ENCODE measurements at places on chromosomes 7 and 10.

- no peaks in the 10 kb centered on the region for H3K4me1 ChIP-seq
- no peak overlapping the region for H3K4me3 ChIP-seq
- no peaks in the 10 kb centered on the region for H3K36me3 ChIP-seq
- H3K27me3 ChIP-seq = peaks cover 7% of the 10 kb centered on the region
- ATAC-seq = no peak
- no peak overlapping the region for H3K27ac ChIP-seq
Measured at GRCh38 chr7:27114881-27115220, 12.4 kb upstream of the HOXA2 start.

- ATAC-seq = no peak
- no peak overlapping the region for H3K4me3 ChIP-seq
- H3K27ac ChIP-seq = no peak overlapping the region
- no peaks in the 10 kb centered on the region for H3K4me1 ChIP-seq
Measured at GRCh38 chr7:123415625-123416024, 118.8 kb downstream of the IQUB start.

GRCh38 chr10:109898666-109899355 is 24.5 kb downstream of the XPNPEP1 start:
- H3K36me3 ChIP-seq = peaks cover 81% of the 10 kb centered on the region
- H3K4me1 ChIP-seq = peaks cover 58% of the 10 kb centered on the region
- ATAC-seq = no peak
- no peaks in the 10 kb centered on the region for H3K27me3 ChIP-seq
- H3K4me3 ChIP-seq = peak overlapping the region; percentile 17

- H3K4me3 ChIP-seq = no peak overlapping the region
- no peaks in the 10 kb centered on the region for H3K27me3 ChIP-seq
- no peak for ATAC-seq
- H3K27ac ChIP-seq = no peak overlapping the region
- H3K36me3 ChIP-seq = peaks cover 10% of the 10 kb centered on the region
Measured at GRCh38 chr7:139721821-139722220, 56.0 kb downstream of the HIPK2 start.

- H3K4me1 ChIP-seq = no peaks in the 10 kb centered on the region
- H3K27ac ChIP-seq = no peak overlapping the region
- H3K36me3 ChIP-seq = no peaks in the 10 kb centered on the region
Measured at GRCh38 chr7:158387546-158387891, 200.1 kb downstream of the PTPRN2 start.

GRCh38 chr7:140506788-140507464 is 27.6 kb upstream of the MKRN1 start:
- no peak for ATAC-seq
- no peaks in the 10 kb centered on the region for H3K4me1 ChIP-seq
- H3K27ac ChIP-seq = no peak overlapping the region
- H3K36me3 ChIP-seq = no peaks in the 10 kb centered on the region
- no peak overlapping the region for H3K4me3 ChIP-seq

GRCh38 chr7:158453663-158454062 is 134.0 kb downstream of the PTPRN2 start:
- no peaks in the 10 kb centered on the region for H3K27me3 ChIP-seq
- H3K36me3 ChIP-seq = no peaks in the 10 kb centered on the region
- no peak for ATAC-seq
- no peak overlapping the region for H3K27ac ChIP-seq

- H3K4me1 ChIP-seq = peaks cover 14% of the 10 kb centered on the region
- no peaks in the 10 kb centered on the region for H3K36me3 ChIP-seq
- no peak overlapping the region for H3K4me3 ChIP-seq
- no peaks in the 10 kb centered on the region for H3K27me3 ChIP-seq
Measured at GRCh38 chr10:13788711-13789447, 202.1 kb downstream of the PRPF18 start.

- H3K4me1 ChIP-seq = no peaks in the 10 kb centered on the region
- H3K27ac ChIP-seq = no peak overlapping the region
- peaks cover 29% of the 10 kb centered on the region for H3K27me3 ChIP-seq
- ATAC-seq = no peak
- H3K4me3 ChIP-seq = no peak overlapping the region
Measured at GRCh38 chr10:7651853-7652470, 14.8 kb downstream of the ITIH5 start.

- H3K4me3 ChIP-seq = peak overlapping the region; percentile 91
- H3K27ac ChIP-seq = peak overlapping the region; percentile 97
Measured at GRCh38 chr10:124706462-124707143, 37.6 kb downstream of the FAM53B start.

DNA sequence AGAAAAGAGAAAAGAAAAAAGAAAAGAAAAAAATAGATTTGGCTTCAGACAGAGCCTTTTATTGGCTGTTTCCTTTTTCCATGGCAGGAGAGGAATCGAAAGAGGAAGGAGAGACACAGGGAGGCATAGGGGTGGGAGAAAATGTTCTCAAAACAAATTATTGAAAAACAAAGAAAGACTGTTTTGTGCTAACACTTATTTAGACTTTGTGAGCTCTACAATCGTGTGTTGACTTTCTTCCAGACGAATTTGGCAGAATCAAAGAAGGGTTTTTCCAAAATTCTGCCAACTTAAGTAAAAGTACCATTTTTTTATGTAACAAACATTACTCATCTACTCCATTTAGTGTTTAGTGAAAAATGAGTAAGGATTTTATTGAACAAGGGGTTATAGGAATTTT is 982.2 kb downstream of the REEP3 start:
- no peaks in the 10 kb centered on the region for H3K4me1 ChIP-seq
- H3K36me3 ChIP-seq = no peaks in the 10 kb centered on the region
- H3K27ac ChIP-seq = no peak overlapping the region
- H3K4me3 ChIP-seq = no peak overlapping the region
- no peak for ATAC-seq

GRCh38 chr10:91105269-91105668 is 115.2 kb upstream of the PCGF5 start:
- no peaks in the 10 kb centered on the region for H3K27me3 ChIP-seq
- no peak overlapping the region for H3K27ac ChIP-seq
- ATAC-seq = no peak
- H3K4me3 ChIP-seq = no peak overlapping the region
- no peaks in the 10 kb centered on the region for H3K36me3 ChIP-seq

DNA sequence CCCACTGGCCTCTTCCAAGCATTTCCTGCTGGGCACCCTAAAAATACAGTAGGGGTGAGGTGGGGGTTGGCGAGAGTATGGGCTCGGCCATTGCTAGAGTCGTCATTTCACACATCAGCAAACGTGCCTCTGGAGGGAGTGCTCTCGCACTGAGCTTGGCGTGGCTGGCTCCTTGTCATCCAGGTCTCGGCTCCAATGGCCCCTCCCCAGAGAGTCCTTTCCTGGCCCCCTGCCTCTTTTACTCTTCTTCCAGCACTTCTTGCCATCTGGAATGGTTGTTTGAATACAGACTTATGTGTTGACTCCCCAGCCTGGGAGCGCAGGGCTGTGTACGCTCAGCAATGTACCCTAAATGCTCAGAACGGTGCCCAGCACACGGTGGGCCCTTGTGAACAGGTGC is 18.8 kb downstream of the UNC5B start:
- H3K4me3 ChIP-seq = no peak overlapping the region
- ATAC-seq = no peak
- H3K27me3 ChIP-seq = peaks cover 12% of the 10 kb centered on the region
- H3K36me3 ChIP-seq = no peaks in the 10 kb centered on the region
- no peaks in the 10 kb centered on the region for H3K4me1 ChIP-seq
- H3K27ac ChIP-seq = no peak overlapping the region

DNA sequence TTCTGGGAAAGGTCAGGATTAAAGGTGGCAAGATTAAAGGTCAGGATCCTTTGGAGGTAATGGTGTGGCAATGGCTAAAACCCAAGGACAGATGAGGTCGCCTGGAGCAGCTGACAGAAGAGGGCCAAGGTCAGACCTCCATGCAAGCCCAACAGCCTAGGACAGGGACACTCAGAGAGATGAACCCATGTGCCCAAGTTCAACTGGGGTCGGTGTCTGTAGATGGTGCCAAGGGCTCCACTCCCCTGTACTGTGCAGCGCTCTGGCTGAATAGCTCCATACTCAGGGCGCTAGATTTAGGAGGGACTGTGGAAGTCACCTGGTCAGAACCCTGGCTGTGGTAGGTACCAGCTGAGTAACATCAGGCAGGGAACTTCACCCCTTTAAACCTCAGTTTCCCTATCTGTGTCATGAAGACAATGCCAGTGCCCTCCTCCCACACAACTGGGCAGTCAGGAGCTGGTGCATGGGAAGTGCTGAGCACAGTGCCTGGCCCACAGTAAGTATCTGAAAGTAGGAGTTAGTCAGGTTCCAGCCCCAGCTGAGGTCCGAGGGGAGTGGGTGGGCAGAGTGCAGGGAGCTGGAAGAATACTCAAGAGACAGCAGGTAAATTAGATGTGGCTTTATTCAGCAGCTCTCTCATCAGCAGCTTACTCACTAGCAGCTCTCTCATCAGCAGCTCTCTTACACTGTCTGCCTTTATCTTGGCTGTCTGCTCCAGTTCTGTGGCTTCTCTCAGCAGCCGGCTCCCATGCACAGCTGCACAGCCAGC is 327.1 kb downstream of the GLRX3 start:
- H3K36me3 ChIP-seq = no peaks in the 10 kb centered on the region
- ATAC-seq = no peak
- no peaks in the 10 kb centered on the region for H3K4me1 ChIP-seq

DNA sequence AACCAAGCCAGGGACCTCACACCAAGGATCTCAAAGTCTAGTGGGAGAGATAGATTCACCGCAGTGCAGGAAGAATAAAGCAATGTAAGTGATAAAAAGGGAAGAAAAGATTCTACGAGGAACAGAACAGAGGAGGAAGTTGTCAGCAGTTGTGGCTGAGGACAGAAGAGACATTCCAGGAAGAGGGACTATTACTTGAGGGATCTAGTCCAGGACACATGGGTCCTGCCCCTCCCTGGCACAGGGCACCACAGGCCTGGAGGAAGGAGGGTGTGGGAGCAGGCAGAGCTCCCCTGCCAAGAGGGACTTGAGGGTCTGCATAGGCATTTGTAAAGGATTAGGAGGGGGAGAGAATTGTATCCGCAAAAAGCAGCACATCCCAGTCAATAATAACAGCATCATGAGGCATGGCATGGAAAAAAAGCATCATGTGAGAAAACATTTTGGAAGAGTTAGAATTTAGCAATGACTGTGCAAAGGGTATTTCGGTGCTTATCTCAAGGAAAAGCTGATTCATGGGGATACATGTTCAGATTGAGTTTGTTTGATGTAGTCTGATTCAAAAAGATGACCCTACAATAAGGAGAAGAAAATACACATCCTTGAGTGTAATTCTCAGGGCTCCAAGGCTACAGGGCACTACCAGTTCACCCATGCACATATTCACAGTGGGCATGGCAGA is 12.7 kb downstream of the C10orf71 start:
- H3K27me3 ChIP-seq = no peaks in the 10 kb centered on the region
- no peak overlapping the region for H3K4me3 ChIP-seq
- peak overlapping the region; percentile 29 for H3K27ac ChIP-seq
- peaks cover 11% of the 10 kb centered on the region for H3K4me1 ChIP-seq

DNA sequence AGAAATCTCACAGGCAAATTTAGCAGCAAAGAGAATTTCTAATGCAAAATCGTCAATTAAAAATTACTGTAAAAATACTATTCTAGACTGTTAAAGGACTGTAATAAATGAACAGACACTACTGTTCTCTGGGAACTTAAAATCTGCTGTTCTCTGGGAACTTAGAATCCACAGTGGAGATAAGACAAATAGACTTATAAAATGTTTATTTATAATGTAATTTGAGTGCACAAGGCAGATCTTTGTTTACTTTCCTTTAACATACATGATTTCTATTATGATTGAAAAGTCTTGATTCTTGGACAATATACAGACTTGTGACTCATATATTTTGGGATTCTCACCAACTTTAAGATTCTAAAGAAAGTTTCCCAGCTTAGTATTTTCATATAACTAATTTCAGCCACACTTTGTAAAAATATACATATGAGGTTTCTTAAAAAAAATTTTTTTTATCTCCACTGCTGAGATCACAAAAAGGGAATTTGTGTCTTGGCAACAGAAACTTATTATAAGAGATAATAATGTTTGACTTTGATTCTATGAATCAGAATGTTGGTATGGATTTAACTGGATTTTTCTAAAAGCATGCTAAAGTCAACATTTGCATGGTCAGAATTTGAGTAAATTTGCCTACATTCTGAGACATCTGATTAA is 166.3 kb upstream of the RHOBTB1 start:
- no peak overlapping the region for H3K27ac ChIP-seq
- no peak overlapping the region for H3K4me3 ChIP-seq
- H3K27me3 ChIP-seq = peaks cover 15% of the 10 kb centered on the region
- H3K36me3 ChIP-seq = no peaks in the 10 kb centered on the region

DNA sequence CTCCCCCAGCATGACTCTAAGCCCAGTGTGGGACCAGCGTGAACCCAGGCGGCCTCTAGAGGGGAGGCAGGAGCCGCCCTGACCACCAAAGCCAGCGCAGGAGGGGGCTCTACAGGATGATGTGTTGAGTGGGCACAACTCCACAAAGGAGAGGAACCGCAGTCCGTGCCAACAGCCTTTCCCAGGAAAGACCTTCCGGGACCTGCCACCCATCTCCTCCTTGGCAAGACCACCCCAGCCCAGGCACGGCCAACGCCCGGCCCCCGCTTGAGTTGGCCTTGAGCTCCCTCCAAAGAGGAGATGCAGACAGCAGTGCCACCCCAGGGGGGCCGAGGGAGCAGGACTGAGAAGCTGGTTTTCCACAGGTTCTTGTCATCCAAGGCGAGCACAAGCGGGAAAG is 38.9 kb downstream of the PTPRN2 start:
- H3K27me3 ChIP-seq = peaks cover 9% of the 10 kb centered on the region
- no peak overlapping the region for H3K4me3 ChIP-seq
- no peak for ATAC-seq
- H3K36me3 ChIP-seq = no peaks in the 10 kb centered on the region

DNA sequence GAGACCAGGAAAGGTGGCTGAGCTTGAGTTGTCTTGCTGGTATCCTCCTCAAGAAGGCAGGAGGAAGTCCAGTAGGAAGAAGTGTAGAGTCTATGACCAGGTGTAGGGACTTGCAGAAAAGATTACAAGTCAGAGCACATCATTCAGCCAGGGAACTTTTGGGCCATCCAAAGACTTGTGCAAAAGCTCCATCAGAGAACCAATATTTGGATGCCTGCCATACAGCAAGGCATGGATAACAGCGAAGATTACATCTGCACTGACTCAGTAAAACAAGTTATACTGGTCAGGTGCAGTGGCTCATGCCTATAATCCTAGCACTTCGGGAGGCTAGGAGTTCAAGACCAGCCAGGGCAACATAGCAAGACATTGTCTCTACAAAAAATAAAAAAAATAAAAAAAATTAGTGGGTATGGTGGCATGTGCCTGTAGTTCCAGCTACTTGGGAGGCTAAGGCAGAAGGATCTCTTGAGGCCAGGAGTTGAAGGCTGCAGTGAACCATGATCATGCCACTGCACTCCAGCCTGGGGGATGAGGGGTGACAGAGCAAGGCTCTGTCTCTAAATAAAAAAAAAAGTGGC is 13.2 kb upstream of the NMT2 start:
- peaks cover 23% of the 10 kb centered on the region for H3K4me1 ChIP-seq
- no peak for ATAC-seq
- H3K27me3 ChIP-seq = no peaks in the 10 kb centered on the region
- no peak overlapping the region for H3K4me3 ChIP-seq
- no peak overlapping the region for H3K27ac ChIP-seq

- peaks cover 19% of the 10 kb centered on the region for H3K4me1 ChIP-seq
- H3K27ac ChIP-seq = peak overlapping the region; percentile 66
- no peaks in the 10 kb centered on the region for H3K36me3 ChIP-seq
- H3K27me3 ChIP-seq = no peaks in the 10 kb centered on the region
- peak overlapping the region; percentile 67 for H3K4me3 ChIP-seq
Measured at GRCh38 chr10:110803830-110804338, 67.8 kb upstream of the PDCD4 start.

- peak overlapping the region; percentile 54 for H3K27ac ChIP-seq
- H3K36me3 ChIP-seq = no peaks in the 10 kb centered on the region
- H3K4me1 ChIP-seq = no peaks in the 10 kb centered on the region
- no peak overlapping the region for H3K4me3 ChIP-seq
- H3K27me3 ChIP-seq = no peaks in the 10 kb centered on the region
Measured at GRCh38 chr7:44531421-44532380, 9.4 kb downstream of the NPC1L1 start.

Measured in activated T-helper 17 cell treated with anti-CD3 and anti-CD28 coated beads, Interleukin-2, amount 50 U/mL, for 72 hours (primary cell).